ENCODE measurements at places on chromosomes 7 and 10.
A peak's percentile ranks its signal among the peaks of the same experiment; 100 is the strongest.

- DNase-seq, result no peak
Measured at GRCh38 chr10:19756919-19757318, 59.3 kb upstream of the PLXDC2 start.

DNA sequence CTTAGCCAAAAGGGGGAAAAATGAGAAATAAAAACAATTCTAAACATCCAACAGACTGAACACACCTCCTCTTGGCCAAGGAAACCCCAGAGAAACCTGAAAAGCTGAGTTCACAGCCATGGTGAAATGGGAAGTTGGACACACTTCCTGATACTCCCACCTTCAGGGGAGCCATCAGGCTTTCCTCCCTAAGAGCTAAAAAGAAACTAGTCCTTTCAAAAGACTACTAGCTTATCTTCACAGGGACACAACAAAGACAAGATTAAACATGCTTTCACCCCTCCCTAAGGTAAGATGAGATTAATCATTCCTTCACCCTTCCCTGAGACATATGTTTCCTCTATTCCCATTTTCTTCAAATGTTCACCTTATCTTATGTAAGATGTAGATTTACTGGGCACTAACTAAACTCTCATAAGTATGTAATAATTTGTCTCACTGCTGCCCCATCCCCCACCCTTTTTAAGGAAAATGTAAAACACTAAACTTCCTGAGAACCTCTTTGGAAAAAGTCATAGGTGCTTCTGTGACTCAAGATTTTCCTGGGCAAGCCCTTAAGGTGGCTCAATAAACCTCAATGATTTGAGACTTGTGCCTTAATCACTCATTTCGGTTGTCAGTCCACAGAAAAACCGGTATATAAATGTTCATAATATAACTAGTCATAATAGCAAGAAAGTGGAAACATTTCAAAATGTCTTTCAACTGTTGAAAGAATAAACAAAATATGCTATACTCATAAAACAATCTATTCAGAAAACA lies 40.5 kb downstream of the HTR7 start:
- no peak for DNase-seq

DNA sequence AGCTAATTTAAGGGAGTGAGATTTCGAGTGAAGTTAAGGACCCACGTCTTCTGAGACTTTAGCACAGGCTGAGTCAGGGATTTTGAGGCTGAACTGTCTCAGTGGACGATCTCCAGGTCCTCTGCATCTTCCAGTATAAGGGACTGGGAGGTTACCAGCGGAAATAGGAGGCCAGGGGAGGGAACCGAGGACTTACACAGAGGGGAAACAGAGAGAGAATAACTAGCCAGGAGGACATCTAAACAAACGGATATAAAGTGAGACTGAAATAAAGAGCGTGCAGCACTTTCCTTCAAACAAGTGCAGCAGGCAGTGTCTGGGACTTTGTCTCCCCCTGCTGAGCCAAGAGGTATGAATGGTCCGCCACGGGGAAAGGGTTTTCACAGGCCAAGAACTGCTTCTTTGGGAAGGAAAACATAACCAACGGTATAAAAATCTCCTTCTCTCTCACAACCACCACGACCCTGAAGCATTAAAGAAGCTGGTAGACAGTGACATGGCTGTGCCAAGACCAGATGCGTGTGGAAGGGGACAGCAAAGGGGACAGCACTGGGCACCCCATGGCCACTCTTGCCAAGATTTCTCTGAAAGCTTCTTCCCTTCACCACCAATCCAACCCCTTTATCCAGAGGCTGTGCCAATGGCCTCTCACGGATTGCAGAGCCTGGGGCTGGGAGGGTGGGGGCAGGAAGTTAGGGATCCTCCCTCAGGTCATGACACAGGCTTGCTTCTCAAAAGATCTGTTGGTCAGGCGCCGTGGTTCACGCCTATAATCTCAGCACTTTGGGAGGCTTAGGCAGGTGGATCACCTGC lies 72.0 kb downstream of the SLC37A3 start:
- DNase-seq, result peak; percentile 26

DNA sequence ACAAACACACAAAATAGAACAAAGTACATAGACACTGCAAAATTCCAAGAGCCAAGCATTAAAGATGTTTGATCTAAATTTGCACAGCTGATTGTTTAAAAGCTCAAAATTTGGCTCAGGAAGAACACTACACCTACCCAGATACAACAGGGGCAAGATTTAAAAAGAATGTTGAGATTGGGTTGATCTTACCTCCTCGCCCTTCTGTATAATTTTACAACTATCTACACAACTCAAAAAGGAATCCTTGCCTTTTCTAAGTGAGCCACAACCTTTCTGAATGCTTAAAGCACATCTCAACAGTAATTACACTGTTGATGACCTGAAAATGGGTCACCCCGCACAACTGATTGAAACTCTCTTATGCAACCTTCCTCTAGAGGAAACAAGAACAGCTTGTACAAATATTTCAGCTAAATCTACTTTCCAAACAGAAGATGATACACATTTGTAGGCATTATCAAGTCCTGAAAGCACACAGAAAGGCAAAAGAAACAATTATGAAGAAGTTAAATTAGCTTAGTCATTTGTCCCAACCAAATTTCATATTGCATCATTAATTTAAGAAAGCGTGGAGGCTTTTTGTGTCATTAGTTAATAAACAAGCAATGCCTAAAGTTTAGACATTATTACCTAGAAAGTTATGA lies 75.5 kb downstream of the UBE2H start:
- no peak for DNase-seq

- no peak for DNase-seq
Measured at GRCh38 chr10:114174695-114175188, 739 bp upstream of the CCDC186 start.

DNA sequence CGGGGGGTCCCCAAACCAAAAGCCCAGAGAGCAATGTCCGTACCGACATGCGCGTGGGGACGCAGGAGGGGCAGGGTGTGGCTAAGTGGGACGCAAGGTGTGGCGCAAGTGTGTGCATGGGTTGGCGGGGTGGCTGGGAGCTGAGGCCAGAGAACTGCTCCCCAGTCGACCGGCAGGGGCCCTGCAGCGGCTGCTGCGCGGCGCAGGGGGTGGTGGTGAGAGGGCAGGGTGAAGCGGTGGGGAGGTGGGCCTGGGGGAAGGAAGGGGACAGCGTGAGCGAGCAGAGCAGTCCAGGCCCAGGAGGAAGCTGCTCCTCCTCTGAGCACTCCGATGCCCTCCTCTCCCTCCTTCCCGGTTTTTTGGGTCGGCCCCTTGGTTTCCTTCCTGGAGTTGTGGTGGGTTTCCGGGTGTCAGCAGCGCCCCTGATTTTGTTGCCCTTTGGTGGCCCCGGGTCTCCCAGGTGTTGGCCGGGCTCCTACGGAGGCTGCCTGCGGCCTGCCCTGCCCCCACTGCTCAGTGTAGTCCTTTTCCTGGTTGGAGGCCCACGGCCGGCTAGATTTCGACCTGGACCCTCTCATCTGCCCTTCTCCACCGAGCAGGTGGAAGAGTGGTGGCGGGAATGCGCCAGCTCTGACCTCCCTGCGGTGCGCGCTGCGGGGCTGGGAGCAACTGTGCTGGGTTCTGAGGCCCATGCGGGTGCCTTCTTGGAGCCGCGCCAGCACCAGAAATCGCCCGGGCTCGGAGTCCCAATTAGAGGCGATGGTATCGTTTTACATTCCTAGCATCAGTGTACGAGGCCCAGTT lies 40.5 kb upstream of the COMTD1 start:
- no peak for DNase-seq

- DNase-seq, result no peak
Measured at GRCh38 chr10:61452655-61453641, at the start of gene TMEM26. Gene TMEM26, minus strand, starts transcription at chr10:61453381. Its CDS starts 300 bp downstream, at chr10:61453081.

DNA sequence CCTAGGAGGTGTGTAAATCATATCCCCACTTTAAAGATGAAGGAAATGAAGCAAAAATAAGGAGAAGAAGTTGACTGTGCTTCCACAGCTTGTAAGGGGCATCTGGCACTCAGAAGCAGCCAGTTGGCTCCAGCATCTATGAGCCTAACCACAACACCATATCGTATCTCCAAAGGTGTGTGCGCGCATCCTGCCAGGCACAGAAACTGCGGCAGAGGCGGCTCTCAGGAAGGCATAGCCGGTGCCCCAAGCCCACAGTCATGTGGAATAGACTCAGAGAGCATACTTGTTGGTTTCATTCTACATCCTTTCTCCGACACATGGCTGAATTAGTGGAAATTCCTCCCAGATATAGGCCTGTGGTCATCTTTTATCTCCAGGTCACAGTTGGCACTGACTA lies 423.9 kb downstream of the CALN1 start:
- DNase-seq, result no peak

DNA sequence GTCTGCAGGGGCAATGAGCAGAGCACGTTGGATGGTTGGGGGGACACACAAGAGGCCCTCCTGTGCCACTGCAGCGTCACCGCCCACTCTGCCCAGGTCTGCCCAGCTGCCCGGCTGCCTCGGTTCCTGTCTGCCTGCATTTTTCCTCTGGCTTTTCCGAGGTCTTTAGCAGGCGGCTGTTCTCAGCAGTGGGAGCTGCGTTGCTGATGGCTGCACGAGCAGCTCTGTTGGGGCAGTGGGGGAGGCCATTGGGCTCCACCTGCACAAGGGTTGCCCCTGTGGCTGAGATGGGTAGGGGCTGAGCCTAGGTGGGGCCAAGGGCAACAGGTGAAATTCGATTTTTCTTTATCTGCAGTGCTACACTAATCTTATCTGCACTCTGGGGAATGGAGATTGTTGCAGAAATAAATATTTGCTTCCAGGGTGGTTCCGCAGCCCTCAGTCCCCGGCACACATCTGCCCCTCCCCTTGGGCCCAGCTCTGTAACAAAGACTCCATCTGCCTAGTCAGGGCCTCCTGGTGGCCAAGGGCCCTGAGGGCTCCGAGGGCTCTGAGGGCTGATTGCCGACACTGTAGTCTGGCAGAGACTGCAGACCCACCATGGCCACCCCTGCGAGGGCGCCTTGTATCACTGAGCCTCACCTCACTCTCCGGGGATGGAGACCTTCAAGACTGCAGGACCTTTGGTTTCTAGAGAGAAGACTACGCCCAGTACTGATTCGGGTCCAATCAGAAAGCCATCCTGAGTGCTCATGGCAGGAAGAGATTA lies 141.7 kb upstream of the SHH start:
- DNase-seq, result no peak

- DNase-seq, result no peak
Measured at GRCh38 chr10:50937230-50937907, 51.9 kb upstream of the A1CF start.

DNA sequence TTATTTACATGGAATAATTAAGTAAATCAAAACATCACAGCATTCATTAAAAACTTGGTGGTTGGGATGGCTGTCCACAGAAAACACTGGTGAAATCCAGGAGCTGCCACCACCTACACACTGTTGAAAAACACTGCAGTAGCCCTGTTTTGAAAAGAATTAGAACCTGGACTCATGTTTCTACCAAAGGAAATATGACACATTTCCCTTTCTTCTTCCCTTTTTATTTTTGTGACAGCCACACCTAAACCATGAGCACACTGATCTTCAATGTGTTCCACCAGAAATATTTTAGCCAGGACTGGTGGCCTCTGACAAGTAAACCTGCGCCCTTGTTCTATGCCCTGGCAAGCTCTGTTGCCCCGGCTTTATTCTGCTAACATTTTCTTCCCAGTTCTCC lies 3.3 kb downstream of the TMEM140 start:
- no peak for DNase-seq

DNA sequence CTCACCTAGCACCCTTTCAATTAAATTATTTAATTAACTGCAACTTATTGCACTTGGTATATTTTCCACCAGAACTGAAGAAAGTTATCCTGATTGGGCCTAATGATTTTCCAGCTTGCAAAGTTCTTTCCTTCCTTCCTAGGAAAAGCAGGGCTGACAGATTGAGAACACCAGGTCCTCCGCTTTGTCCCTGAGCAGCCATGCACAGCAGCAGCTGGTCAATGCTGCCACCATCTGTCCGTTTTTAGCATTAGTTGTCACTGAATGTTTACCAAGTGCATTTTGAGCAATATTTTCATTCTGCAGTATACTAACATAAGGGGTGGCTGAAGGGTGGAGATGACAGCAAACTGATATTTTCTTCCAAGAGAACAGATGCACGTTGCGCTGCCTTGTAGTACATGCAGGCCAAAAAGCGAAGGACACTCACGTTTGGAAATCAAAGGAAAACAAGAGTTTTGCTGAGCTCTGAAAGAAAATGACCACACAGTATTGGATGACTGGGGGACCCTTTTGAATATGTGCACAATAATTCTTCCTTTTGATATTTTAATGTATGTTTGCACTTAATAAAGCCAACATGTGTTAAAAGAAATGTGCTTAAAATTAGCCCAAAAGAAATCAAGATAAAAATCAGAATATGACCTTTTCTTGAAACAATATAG lies 248.8 kb upstream of the PTN start:
- DNase-seq, result no peak

DNA sequence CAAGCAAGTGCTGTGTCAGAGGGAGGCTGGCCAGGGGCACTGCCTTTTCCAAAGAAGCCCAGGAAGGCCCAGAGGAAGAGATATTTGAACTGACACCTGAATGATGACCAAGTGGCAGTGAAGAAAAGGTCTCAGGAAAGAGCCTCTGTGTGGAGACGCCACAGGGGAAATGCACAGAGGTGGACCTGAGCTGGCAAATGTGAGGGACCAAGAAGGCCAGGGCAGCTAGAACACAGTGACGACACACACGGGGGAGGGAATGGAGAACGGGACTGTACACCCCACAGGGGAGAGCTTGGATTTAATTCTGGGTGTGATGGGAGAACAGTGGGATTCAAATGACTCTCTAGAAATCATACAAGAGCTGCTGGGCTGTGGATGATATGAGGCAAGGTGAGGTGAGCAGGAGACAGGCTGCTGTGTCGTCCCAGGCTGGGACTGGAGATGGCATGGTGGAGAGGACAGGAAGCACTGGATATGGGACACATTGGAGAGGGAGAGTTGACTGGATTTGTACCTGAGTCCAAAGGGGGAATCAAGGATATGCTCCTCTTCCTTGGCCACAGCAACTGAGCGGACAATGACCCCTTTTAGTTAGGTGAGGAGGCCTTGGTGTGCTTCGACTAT lies 84.2 kb upstream of the DDC start:
- no peak for DNase-seq

DNA sequence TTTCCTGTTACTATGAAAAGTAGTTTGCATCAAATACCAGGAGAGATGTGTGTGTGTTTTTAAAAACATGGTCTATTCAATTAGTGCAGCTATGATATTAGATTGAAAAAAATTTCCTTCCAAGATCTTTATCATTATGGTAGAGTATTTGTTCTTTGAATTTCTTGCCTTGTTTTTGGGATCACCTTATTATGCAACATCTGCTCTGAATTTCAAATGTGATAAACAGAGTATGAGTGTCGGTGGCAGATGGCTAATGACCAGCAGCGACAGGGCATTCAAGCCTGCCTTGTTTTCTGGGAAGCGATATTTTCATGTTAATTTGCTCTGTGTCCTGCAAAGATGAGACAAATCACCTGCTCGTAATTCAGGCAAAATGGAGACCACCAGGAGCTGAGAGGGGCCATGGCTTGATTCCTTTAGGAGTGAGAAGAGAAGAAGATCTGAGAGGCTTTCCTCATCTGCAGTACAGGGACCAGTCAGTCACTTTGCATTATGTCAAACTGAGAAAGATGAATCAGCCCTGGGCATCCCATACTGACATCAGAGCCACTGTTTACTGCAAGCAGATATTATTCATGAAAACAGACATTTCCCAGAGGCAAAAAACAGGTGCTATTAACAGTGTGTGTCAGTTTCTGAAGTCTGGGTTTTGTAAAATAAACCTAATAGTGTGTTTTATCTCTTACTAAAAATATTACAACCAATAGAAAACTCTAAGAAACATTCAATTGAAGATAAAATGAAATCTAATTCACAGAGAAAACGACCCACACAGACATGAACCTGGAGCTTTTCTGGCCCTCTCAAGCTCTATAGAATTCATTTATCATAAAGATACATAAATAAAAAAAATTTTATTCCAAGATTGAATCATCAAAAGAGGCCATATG lies 67.6 kb downstream of the CDK6 start:
- no peak for DNase-seq

Measured in activated CD4-positive, alpha-beta T cell treated with anti-CD3 and anti-CD28 coated beads for 1 hour (primary cell).